ENCODE measurements at places on chromosomes 6 and 20.

GRCh38 chr6:132198040-132198439 is 203.2 kb downstream of the MOXD1 start:
- no peak for DNase-seq

DNA sequence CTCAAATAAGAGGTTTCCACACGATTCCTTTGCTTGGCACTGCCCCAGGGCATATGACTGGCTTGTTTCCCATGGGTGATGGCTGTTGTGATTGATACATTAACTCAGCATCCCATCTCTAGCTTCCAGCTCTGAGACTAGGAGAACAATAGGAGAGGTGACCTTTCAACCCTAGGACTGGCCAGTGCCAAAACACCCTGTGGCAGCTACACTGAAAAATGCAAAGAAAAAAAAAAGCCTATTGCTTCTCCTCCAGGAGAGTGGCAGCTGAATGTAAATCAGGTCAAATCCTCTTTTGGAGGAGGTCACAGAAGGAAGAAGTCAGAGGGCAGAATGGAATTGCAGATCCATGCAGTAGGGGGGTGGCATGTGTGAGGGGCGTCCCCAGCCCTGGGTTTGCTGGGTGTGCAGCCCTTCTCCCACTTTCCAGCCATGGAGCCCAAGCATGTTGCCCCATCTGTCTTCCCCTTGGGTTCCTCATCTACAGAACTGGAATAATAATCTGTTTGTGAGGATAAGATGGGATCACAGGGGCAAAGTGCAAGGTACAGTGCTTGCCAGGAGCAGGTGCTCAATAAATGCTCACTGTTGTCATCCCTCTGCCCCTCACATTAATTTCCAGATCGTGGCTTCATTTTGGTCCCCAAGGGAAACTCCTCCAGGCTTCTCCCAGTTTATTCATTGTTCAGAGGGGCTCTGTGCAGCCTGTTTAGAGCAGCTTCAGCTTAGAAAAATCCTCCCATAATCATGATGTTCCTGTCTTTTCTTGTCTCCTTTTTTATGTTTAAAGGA is 245.0 kb upstream of the RIN2 start:
- DNase-seq: no peak

- no peak for DNase-seq
Measured at GRCh38 chr6:132612449-132613108, 11.5 kb downstream of the TAAR2 start.

- no peak for DNase-seq
Measured at GRCh38 chr6:511488-512137, 120.1 kb downstream of the IRF4 start.

- no peak for DNase-seq
Measured at GRCh38 chr6:33875141-33875581, 71.4 kb upstream of the MLN start.

DNA sequence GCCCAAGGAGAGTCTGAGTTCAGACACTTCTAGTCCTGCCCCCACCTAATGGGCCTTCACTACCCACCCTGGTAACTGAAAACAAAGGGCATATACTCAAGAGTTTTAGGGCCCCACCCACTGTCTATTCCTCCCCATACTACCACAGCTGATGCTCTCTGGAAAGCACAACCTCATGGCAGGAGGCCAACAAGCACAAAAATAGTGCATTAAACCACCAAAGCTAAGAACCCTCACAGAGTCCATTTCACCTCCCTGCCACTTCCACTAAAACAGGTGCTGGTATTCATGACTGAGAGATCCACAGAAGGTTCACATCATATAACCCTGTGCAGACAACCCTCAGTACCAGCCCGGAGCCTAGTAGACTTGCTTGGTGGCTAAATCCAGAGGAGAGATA is 132.1 kb upstream of the ADGRB3 start:
- no peak for DNase-seq

DNA sequence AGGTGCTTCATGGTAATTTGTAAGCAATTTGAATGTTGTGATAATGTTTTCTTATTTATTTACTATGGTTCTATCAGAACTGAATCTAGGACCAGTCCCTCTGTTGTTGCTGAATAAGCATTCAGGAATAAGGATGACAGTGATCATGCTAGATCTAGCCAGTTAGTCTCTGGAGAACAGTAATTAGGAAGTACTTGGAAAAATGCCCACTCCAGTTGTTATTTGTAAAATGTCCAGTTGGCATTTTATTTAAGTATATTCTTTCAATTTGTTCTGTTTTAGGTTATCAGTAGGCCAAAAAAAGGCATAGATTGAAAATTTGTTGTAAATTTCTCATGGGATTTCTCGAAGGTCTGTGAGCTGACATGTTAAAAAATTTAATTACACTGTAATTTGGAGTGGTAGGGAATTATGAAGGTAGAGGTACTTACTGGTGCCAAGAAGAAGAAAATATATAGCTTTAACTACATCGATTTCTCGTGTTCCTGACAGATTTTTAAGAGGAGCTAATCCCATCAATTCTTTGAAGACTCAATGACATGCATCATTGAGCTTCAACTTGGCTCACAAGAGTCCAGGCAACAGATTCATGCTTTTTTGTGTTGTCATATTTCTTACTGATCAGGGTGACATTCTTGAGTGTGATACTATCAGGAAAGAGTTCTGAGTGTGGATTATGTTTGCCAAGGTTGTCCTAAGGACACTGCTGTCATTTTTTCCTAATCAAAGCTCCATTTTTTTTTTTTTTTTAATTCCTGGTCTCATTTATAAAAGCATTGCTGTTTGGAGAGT is 177.3 kb downstream of the CARMIL1 start:
- no peak for DNase-seq

GRCh38 chr6:4922488-4923037 is 81.3 kb downstream of the RPP40 start:
- DNase-seq: no peak

DNA sequence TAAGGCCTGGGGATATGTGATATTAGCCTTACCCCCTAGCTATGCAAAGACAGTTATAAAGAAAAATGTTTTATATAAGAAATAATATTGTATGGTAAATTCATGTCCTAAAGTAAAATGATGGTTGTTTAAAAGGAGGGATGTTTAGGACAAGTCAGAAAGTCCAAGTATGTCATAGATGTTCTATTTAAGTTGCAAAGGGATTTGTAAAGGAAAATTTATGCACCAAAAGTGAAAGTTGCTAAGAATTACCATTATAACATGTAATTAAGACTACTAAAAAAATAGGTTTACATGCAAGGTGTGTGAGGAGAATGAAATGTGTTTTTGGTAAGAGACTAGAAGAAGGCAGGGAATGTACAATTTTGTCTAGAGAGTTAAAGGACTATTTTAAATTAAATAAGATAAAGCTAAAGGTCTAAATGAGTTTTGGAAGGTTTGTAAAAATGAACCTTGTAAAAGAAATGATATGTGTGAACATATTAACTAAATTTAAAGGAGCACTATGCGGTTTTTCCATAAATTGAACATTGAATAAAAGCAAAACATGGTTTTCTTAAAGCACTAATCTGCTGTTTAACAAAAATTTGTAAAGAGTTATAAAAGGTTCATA is 22.7 kb upstream of the GOPC start:
- no peak for DNase-seq

DNA sequence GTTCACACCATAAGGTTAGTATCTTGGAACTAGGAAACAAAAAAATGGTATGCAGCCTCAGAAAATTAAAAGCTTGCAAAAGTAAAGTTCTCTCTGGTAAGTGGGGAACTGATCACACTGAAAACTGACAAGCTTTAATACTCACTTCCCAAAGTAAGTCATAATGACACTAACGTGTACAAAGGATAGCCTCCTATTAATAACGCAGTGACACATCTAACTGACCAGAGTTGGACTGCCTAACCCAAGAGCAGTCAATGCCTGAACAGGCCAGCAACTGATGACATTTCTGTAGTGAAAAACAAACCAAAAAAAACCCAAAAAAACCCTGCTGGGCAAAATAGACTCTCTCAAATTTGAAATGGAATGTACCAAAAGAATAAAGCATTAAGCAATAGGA is 30.7 kb downstream of the CHD6 start:
- no peak for DNase-seq

GRCh38 chr6:1620504-1621069 is 10.9 kb downstream of the FOXC1 start:
- DNase-seq: no peak

DNA sequence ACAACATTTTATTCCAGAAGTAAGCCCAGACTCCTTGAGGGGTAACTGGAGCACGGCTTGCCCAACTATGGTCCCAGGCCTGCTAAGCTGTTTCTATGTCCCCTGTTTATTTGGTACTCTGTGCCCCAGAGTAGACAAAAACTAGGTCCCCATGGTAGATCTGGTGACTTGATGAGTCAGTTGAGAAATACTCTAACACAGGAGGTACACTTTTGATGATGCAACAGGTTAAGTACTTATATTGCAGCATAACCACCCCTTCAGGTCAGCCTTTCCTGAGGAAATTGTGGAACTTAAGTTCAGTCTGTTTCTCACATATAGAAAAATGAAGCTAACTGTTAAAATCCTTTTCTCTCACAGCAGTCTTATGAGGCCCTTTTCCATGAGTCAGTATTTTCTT is 19.6 kb downstream of the TTPAL start:
- DNase-seq: no peak

DNA sequence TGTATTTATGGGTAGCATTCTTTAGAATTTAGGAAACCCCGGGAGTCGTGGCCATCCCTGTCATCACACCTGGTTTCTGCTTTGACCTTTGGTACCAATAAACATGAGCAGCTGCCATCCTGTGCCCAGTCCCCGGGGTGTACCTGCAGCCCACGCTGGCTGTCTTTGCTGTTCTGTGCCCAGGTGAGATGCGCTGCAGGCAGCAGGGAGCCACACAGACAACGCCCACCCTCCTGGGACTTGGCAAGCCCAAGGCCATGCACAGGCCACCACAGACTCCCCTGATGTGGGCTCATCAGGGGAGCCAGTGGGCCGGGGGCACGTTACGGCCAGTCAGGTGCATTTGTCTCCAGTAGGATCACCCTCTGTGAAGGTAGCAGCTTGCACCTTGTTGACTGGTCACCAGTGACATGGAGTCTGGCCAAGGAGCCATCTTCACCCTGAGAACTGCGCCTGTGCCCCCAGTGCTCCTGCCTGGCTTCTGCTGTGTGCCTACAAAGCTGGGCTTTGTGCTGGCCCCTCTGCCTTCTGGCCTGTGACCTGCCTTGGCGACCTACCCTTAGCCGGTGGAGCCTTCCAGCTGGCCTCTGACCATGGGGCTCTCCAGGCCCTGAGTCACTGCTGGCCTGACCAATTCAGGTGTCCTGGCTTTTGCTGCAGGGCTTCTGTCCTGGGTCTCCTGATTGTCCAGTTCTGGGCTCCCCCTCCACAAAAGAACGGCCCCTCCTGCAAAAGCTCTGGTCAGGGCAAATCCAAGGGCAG is 14.2 kb upstream of the UNC93A start:
- no peak for DNase-seq

DNA sequence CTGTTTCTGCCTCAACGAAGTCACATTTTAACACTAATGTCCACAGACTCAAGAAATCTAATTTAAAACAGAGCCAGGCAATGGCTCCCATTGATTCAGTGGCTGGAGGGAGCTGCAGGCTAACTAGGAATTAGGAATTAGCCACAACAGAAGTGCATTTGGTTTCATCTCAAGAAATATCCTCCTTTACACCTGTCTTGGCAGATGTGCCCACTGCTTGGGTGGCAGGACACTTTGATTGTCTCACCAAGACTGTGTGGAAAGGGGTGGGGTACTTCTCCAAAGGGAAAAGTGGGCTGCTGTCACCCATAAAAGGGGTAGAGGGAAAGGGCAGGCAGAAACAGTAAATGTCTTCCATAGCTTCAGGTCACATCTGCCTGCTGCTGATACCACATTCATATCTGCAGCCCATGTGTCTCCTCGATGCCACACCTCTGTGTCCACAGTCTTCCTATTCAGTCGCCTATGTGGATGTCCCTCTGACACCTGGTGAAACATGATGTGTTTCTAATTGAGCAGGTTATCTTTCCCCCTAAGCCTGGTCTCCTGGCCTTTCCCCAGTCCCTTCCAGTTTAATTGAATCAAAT is 10.9 kb upstream of the OSER1 start:
- no peak for DNase-seq

DNA sequence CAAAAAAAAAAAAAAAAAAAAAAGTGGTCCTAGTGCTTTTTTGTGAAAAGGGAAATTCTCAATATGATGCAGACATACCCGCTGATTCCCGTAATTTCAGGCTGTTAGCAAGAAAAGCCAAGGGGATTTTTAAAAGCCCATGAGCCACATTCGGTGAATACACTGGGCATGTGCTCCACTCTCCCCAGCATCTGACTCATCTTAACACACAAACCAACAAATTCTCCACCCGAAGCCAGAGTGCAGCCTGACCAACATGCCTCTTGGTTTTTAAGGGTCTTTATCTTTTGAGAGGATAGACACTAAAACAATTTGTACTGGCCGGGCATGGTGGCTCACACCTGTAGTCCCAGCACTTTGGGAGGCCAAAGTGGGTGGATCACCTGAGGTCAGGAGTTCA is 45.5 kb upstream of the CD83 start:
- no peak for DNase-seq

DNA sequence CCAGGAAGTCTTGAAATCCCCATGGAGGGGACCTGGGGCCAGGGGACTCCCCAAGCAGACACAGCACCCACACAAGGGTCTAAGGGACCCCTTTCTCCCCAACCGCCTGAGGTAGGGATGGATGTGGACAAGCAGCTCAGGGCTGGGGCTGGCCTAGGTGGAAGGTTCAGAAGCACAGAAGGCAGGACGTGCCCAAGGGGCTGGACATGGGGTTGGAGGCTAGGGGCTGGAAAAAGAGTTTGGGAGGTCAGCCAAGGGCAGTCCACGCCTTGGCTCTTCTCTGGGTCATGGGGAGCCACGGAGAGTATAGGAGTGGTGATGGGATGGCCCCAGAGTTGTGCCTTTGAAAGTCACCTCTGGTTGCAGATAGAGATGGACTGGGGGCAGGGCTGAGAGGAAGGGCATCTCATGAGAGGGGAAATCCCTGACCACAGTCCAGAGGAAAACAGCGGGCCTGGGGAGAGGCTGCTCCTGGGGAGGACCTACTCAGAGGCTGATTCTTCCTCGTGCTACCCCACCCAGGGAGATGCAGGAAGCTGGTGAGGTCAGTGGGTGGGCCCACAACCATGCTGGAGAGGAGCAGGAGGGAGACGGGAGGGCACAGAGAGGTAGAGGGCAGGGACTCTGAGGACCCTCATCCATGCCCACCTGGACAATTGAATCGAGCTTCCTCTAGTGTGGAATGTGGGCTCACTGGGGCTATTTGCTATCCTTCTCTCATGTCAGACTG is 2.5 kb upstream of the HSPA12B start:
- DNase-seq: no peak

GRCh38 chr20:475463-476357 is 13.4 kb upstream of the TBC1D20 start:
- DNase-seq: no peak

DNA sequence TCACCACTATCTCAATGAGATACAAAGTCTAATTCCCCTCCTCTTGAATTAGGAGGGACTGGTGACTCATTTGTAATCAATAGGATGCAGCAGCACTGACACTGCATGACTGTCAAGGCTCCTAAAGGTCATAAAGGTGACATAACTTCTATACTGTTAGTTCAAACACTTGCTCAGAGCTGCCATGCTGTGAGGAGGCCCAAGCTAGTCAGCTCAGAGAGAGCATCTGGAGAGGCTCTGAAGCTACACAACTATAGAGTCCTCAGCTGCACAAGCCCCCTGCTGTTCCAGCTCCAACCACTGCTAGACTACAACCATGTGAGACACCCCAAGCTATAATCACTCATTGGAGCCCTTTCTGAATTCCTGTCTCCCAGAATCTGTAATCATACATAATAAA is 17.0 kb upstream of the HEY2 start:
- no peak for DNase-seq
